Naive B cell (primary cell): ENCODE measurements at places on chromosomes 13 and 19.
A peak's percentile ranks its signal among the peaks of the same experiment; 100 is the strongest.

DNA sequence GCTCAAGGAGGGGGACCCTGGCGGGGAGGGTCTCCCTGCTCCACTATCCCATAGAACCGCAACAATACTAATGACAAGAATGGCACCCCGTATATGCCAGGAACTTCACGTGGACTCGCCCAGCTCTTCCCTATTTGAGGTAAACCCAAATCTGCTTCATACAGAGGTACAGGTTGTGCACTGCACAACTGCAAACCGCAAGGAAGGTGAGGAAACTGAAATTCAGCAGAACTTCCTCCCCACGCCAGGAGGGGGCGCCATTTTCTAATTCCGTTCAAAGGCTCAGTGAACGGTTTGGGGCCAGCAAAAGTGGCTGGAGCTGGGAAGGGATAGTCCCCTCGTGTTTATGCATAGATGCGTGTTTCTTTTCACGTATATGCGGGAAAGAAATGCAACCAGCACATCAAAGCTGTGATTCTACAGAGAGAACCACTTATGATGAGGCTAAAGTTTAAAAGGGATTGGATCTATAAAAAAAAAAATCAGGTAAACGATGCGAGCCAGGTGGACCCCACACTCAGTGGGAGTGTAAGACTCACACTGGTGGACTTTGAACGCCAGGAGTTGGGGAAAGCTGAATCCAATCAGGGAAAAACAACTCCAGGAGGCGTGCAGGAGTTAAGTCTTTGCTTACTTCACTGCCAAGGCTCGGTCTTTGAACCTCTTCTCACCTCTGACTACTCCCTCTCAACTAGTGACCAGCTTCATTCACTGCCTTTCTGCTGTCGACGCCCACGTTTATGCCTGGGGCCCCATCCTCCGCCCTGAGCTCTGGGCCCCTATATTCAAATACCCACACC lies 20.3 kb downstream of the C19orf81 start:
- peak; percentile 36 for DNase-seq

DNA sequence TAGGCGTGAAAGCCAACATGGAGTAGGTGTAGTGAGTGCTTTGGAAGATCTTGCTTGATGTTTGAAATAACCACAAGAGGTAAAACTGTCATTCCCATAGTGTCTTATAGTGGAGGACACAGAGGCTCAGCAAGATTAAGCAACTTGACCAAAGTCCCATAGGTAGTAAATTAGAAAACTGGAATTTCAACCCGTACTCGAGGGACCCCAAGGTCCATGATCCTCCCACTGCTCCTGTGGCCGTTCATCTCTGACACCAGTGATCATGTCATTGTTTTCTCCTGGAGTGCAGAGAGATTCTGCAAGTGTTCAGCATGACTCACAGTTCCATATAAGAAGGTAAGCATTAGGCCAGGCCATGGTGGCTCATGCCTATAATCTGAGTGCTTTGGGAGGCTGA lies 126.9 kb downstream of the FGF9 start:
- DNase-seq: no peak

DNA sequence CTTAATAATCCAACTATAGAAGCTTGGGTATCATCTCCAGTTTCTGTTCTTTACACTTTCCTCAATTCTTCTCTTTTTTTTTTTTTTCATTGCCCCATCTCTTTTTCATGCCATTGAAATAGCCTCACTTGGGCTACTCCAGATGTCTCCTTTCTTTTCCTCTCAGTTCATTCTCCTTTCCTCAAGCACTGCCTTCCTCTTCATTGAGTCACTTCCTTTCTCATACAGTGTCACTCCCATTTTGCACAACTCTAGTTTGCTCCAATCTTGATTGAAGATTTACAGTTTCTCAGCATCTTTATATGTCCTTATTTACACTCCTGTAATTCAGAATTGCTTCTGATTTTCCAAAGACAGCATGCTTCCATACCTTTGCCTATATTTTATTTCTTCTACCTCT lies 61.3 kb downstream of the IPO5 start:
- DNase-seq: no peak

GRCh38 chr19:1402411-1403070 lies 1.2 kb upstream of the GAMT start:
- DNase-seq: no peak

- no peak for DNase-seq
Observed at GRCh38 chr13:39682310-39682709, 26.8 kb downstream of the COG6 start.

DNA sequence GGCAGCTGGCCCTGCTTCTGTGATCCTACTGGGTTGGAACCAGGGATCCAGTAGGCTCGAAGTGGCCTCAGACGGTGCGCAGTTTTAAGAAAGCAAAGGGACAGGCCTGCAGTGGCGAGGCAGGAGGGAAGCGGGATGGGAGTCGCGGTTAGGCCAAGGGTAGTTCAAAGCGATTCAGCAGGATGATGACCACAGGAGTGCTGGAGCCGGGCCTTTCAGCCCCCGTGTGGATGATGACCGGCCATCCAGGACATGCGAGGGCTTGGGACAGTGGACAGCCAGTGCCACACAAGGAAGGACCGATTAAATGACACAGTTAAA lies 854 bp downstream of the RNASEH2B start:
- DNase-seq: no peak

- DNase-seq: no peak
Observed at GRCh38 chr19:38841787-38842438, 7.9 kb downstream of the HNRNPL start.

DNA sequence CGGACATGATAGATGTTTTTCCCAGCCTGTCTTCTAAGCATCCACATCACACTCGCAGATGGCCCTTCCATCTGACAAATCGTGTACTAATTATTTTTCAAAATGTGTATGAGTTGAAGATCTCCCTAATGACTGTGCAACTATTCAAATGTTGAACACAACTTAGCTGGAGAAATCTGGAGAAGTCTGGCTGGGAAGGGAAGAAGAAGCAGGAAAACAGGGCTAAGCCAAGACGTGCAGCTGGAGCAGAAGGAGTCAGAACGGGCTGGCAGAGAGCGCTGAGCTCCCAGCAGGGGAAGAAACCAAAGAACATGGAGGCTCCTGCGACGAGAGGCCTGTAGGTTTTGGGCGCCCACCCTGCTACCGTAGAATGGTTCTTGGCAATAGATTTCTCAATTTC lies 13.2 kb upstream of the LATS2 start:
- DNase-seq: no peak

DNA sequence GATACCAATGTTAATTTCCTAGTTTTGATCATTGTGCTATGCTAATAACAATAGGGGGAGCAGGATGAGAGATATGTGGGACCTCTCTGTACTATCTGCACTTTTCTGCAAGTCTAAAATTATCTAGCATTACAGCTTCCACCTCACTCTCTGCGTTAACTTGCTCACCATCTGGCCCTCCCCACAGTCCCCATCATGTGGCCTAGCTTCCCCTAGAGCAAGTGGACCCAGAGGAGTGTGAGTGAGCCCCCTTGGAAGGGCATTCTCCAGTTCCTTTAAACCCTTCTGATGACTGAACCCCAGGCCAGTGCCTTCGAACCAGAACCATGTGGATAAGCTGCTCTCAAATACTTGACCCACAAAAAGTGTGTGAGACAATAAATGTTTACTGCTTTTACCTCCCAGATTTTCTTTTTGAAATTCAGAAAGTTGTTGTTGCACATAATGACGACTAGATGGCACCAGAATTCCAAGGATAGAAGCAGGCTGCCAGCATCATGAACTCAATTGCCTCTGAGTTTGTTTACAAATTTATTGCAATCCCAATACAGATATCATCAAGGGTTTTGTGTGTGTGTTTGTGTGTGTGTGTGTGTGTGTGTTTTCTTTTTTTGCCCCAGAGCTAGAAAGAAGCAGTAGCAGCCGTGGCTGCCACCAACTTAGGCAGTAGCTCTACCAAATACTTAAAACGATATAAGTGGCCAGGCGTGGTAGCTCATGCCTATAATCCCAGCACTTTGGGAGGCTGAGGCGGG lies 49.0 kb upstream of the ZNF780A start:
- DNase-seq: peak; percentile 46

GRCh38 chr13:48403151-48403631 lies 9.7 kb downstream of the LPAR6 start:
- DNase-seq: no peak

DNA sequence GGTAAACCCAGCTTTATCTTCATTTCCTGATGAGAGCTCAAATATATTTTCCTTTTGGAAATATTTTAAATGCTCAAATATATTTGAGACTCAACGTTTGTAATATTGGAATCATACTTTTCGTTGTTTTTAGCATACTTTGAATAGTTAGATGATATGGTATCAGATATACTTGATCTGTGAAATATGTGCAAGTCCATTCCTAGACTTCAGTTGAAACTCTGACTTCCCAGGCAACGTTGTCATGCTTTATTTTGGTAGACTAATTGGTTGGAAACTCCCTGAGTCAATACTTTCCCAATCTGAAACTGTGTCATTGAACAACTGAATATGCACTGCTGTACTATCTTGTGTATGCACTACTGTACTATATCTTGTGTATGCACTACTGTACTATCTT lies 378.5 kb downstream of the MYO16 start:
- DNase-seq: no peak

DNA sequence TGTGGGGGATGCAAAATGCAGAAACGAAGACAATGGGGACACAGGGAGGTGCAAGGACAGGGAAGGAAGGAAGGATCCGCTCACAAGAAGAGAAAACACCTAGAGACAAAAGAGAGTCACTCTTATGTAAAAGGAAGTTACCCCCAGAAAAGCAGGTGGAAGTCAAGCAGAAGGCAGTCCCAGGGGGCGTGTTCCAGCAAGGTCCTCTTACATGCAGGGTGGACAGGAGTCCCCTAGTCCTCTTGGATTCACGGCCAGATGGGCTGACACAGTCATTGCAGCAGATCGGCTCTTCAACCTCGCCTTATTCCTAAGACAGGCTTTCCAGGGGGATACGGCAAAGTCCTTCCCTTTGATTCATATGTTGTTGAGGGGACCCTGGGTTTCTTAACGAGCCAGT lies 83.9 kb upstream of the SPATA13 start:
- no peak for DNase-seq
